K562 (cell line): ENCODE measurements at places on chromosomes 1 and 21. TPM values are rescaled to one million over a fixed set of nuclear protein-coding genes. Genes with fewer than 3 reads are reported as not detected.

Gene RGS8
- not detected in 2 replicates for polyA plus RNA-seq

DNA sequence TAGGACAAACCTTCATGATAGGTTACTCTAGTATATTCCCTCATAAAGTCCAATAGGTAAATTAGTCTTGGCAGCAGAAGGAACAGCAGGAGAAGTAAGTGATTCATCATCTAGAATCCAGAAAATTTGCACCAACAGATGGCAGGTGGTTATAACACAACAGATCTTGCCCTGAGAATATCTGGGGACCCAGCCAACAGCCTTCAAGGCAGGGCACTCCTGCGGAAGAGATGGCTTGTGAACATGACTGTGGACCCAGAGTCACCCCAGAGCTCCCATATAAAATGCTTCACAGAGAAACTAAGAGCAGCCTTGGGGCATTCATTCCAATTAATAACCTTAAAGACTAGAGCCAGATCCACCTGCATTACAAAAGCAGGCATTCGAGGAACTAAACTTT, 7.9 kb upstream of the PLA2G2C start:
- peaks cover 32% of the 10 kb centered on the region for H3K4me1 ChIP-seq
- no peaks in the 10 kb centered on the region for H3K27me3 ChIP-seq
- no peak for DNase-seq
- H3K4me3 ChIP-seq = no peak overlapping the region
- H3K27ac ChIP-seq = no peak overlapping the region

Gene MNDA
- not detected in 2 replicates for polyA plus RNA-seq

DNA sequence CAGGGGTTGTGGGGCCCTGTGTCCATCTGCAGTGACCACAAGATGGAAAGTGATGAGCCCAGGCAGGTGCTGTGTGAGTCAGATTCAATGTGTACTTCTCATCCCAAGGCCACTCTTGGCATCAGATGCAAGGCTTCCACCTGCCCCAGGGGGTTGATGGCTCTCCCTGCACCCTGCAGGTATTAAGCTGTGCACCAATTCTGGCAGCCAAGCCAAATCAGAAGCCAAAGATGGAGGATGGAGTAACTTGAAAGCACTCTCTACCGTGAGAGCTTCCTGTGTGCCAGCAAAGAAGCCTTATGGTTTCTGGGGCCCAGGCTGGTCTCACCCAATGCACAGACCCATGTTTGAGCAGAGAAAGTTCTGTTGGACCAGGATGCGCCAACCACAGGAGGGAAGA, 44.3 kb upstream of the TENT5C start:
- H3K27me3 ChIP-seq = no peaks in the 10 kb centered on the region
- H3K4me1 ChIP-seq = peaks cover 19% of the 10 kb centered on the region
- no peak for DNase-seq
- H3K27ac ChIP-seq = no peak overlapping the region

Gene ADGRB2
- 0.18 and 0.20 TPM in 2 replicates for polyA plus RNA-seq

- no peak overlapping the region for H3K4me3 ChIP-seq
- H3K4me1 ChIP-seq = no peaks in the 10 kb centered on the region
- H3K36me3 ChIP-seq = no peaks in the 10 kb centered on the region
- no peaks in the 10 kb centered on the region for H3K27me3 ChIP-seq
These were observed 161.6 kb downstream of the CHRM3 start for GRCh38 chr1:239547987-239548386.

- H3K4me3 ChIP-seq = peak overlapping the region; percentile 86
- H3K27me3 ChIP-seq = no peaks in the 10 kb centered on the region
These were observed 1.3 kb downstream of the AGO3 start for GRCh38 chr1:35932158-35932636.

Gene IL19
- not detected in 2 replicates for polyA plus RNA-seq

- no peak overlapping the region for H3K27ac ChIP-seq
- no peak for DNase-seq
- no peaks in the 10 kb centered on the region for H3K36me3 ChIP-seq
- no peaks in the 10 kb centered on the region for H3K4me1 ChIP-seq
These were observed 18.4 kb upstream of the COP1 start for GRCh38 chr1:176225479-176225875.

Gene TMPRSS15
- polyA plus RNA-seq = 0.11 and 0.18 TPM in 2 replicates

DNA sequence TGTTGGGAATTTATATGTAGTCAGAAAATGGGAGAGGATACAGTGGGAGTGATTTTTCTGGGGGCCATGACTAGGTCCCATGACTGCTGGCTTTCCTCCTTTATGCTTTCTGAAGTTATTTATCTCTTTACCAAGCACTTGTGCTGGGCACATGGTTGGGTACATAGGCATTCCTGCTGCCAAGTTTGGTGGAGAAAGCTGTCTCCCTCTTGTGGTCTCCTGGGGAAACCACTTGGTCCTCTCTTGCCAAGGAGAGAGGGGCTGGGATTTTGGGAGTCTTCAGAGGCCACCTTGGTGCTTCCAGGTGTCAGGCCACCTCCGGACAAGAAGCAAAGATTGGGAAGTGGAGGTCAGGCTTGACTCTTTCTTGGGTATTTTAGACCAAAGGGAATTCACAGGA, 120.2 kb upstream of the KCNE2 start:
- H3K36me3 ChIP-seq = no peaks in the 10 kb centered on the region
- no peaks in the 10 kb centered on the region for H3K4me1 ChIP-seq
- no peak overlapping the region for H3K4me3 ChIP-seq
- no peak for DNase-seq
- no peak overlapping the region for H3K27ac ChIP-seq
